Stimulated activated CD4-positive, alpha-beta T cell treated with anti-CD3 and anti-CD28 coated beads, Interleukin-15, amount 100 ng/mL, for 48 hours (primary cell): ENCODE measurements at places on chromosomes 4 and X.
A peak's percentile ranks its signal among the peaks of the same experiment; 100 is the strongest.

- no peak for DNase-seq
These were observed 31.8 kb downstream of the PRDM8 start for GRCh38 chr4:80229128-80229527.

GRCh38 chr4:99715286-99715685 is 57.7 kb upstream of the C4orf54 start:
- DNase-seq, result no peak

- peak; percentile 44 for DNase-seq
These were observed 30.8 kb downstream of the RTL5 start for GRCh38 chrX:72100824-72101351.

DNA sequence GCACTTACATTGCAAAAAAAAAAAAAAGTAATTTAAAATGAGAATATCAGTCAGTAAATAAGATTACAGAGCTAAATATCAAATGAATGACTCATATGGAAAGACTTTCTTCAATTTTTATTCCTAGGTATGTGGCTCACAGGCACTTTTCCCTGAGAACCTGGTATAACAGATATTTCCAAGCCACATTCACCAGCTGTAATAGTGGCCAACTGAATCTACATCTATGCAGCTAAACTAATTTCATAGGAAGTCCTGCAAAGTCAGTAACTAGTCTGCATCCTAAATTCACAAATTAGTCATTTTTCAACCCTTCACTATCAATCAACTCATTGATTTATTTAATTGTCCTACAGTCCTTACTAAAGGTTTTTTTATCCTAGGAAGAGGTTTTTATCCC is 5.6 kb downstream of the PDE5A start:
- no peak for DNase-seq
